Cardiac muscle cell (in vitro differentiated cells and primary cell): ENCODE measurements at places on chromosomes 1 and 21. TPM values are rescaled to one million over a fixed set of nuclear protein-coding genes. Genes with fewer than 3 reads are reported as not detected.
A peak's percentile ranks its signal among the peaks of the same experiment; 100 is the strongest.

GRCh38 chr1:217275655-217276398, 355.1 kb downstream of the GPATCH2 start:
- H3K4me3 ChIP-seq = no peak overlapping the region
- DNase-seq = peak; percentile 73
- H3K4me1 ChIP-seq = no peaks in the 10 kb centered on the region
- H3K27ac ChIP-seq = no peak overlapping the region

DNA sequence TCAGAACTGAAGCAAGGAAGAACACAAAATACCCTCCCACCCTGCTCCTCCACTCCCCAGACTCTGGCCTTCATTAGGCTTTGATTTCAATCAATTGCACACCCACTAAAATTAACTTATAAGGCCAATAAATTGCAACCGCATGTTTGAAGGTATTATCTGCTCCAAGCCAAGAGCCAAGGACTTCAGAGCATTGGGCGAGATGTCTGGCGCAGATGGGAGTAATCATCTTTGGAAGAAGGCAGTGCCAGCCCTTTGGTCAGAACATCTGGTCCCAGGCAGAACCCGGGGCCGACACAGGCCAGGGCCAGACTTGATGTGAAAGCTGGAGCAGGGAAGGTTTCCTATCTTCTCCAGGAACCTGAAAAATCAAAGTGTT, 60.0 kb downstream of the SLC66A1 start:
- no peak for DNase-seq
- peaks cover 11% of the 10 kb centered on the region for H3K36me3 ChIP-seq
- H3K27ac ChIP-seq = no peak overlapping the region
- no peaks in the 10 kb centered on the region for H3K27me3 ChIP-seq
- H3K4me3 ChIP-seq = no peak overlapping the region
- H3K4me1 ChIP-seq = no peaks in the 10 kb centered on the region

GRCh38 chr1:57010511-57010910, 44.7 kb upstream of the C8B start:
- no peaks in the 10 kb centered on the region for H3K27me3 ChIP-seq
- H3K4me1 ChIP-seq = peaks cover 52% of the 10 kb centered on the region
- H3K27ac ChIP-seq = no peak overlapping the region
- no peak for DNase-seq

DNA sequence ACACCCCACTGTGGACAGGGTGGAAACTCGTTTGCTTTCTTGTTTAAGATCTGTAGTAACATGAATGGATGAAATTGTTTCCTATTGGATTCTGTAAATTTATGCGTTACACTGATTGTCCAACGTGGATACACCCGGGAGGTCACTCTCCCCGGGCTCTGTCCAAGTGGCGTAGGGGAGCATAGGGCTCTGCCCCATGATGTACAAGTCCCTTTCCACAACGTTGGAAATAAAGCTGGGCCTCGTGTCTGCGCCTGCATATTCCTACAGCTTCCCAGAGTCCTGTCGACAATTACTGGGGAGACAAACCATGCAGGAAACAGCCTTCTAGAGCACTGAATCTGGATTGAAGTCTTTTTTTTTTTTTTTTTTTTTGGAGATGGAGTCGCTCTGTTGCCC, 1.4 kb downstream of the RCC1 start:
- peak overlapping the region; percentile 79 for H3K4me3 ChIP-seq
- H3K27me3 ChIP-seq = no peaks in the 10 kb centered on the region
- peak; percentile 46 for DNase-seq

GRCh38 chr1:117178756-117179155, 32.0 kb downstream of the VTCN1 start:
- H3K36me3 ChIP-seq = no peaks in the 10 kb centered on the region
- no peaks in the 10 kb centered on the region for H3K27me3 ChIP-seq
- DNase-seq = no peak

GRCh38 chr1:63622849-63623566, 29.8 kb downstream of the PGM1 start:
- no peaks in the 10 kb centered on the region for H3K36me3 ChIP-seq
- DNase-seq = peak; percentile 41
- peak overlapping the region; percentile 78 for H3K27ac ChIP-seq
- H3K4me3 ChIP-seq = no peak overlapping the region

DNA sequence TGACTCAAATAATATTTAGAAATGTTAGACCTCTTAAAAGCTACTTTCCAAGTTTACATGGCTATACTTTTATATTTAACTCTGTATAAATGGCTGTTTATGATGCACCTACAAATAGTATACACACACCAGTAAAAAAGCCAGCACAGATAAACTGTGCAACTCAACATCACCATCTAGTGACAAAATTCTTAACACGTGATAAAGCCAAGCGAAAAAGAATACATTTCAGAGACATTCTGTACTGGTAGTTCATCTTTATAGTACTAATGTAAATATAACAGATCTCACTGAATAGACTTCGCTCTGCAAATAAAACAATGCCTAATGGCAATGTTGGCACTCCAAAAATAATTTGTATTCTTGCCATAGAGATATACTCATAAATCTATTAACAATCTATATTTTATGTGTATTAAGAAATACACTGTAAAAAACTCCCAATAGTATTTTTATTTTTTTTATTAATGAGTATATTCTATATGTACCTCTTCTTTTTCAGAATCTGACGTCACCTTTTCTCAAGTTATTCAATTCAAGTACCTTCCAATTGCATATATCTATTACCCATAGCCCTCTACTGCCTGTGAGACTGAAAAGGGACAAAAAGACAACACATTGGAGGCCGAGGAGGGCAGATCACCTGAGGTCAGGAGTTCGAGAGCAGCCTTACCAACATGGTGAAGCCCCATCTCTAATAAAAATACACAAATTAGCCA, 100.2 kb downstream of the DPYD start:
- H3K27ac ChIP-seq = no peak overlapping the region
- no peaks in the 10 kb centered on the region for H3K4me1 ChIP-seq
- DNase-seq = peak; percentile 63
- no peak overlapping the region for H3K4me3 ChIP-seq
- H3K36me3 ChIP-seq = no peaks in the 10 kb centered on the region

- peaks cover 43% of the 10 kb centered on the region for H3K36me3 ChIP-seq
- no peak overlapping the region for H3K27ac ChIP-seq
- H3K4me3 ChIP-seq = no peak overlapping the region
- DNase-seq = no peak
Measured at GRCh38 chr1:228238007-228238406, 30.2 kb downstream of the OBSCN start.

DNA sequence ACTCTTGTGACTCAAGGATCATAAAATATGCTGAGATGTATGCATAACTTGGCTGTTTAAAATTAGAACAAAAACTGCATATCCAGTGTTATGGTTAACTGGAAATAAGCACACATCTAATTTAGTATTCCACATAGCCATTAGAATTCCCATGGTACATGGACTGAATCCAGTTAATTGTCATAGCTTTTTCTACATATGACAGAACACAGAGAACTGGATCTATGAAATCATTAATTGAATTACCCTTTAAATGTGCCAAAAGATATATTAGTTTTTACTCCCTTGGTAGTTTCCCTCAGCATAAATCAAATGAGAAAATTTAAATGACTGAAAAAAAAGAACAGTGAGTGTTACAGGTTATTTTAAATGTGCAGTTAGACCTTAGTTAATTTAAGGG, 395.9 kb downstream of the NCAM2 start:
- H3K4me1 ChIP-seq = no peaks in the 10 kb centered on the region
- no peak overlapping the region for H3K4me3 ChIP-seq
- H3K27me3 ChIP-seq = no peaks in the 10 kb centered on the region
- DNase-seq = no peak
- H3K36me3 ChIP-seq = no peaks in the 10 kb centered on the region
- H3K27ac ChIP-seq = no peak overlapping the region

HSD3B1 gene
- total RNA-seq = 0.27 TPM in 1 of 2 replicates, not detected in the other

SLC9C2 gene
- total RNA-seq = 0.25 TPM in 1 of 2 replicates, not detected in the other

CAPN9 gene
- 0.12 and 0.18 TPM in 2 replicates for total RNA-seq

RHEX gene
- total RNA-seq = 10.9 and 16.2 TPM in 2 replicates

S100A7 gene
- not detected in 2 replicates for total RNA-seq

CFHR1 gene
- total RNA-seq = 0.25 TPM in 1 of 2 replicates, not detected in the other
